ENCODE measurements at places on chromosomes 7 and 10.

DNA sequence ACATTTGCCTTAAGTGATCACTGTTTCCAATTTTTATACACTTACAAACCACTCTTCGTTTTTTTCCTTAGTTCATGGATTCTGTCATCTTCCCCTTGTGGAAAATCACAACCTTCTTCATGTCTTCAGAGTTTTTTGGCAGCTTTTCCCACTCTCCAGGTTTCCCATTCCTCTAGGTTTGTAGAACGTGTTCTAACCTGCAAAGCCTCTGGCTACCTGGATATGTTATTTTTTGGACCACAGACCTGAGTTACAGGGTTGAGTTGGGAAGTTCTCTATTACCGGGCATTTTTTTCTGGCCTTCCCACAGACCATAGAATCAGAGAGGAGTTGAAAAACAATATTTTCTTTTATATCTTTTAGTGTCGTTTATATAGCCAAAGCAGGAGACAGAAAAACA is 30.2 kb downstream of the NRG3 start:
- DNase-seq, result no peak

DNA sequence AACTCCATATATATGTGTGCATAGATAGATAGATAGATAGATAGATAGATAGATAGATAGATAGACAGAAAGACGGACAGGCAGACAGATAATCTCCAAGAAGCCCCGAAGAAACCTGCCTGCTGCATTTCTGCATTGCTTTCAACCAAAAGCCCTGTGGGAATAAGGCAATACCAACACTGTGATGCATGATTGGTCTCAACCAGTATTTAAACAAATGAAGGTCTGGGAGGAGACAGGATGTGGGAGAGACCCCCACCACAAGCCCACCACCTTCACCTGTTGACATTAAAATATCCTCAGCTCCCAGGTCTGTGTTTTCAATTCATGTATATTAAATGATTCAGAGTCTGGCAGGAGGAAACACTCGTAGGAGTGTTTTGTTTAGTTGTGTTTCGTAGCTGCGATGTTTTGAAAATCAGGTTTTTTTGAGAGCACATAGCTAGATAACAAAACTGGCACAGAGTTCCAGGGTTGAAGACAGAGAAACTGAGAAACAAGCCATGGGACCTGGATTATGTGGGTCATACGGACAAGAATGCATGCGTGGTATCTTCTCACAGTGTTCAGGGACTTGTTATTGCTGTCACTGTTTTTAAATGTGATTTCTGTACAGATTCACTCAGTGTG is 200.7 kb upstream of the AHR start:
- DNase-seq, result no peak

GRCh38 chr10:103663802-103664201 is 170.3 kb downstream of the NEURL1 start:
- no peak for DNase-seq

- no peak for DNase-seq
These were observed 206.5 kb upstream of the PPP2R2D start for GRCh38 chr10:131694168-131694780.

DNA sequence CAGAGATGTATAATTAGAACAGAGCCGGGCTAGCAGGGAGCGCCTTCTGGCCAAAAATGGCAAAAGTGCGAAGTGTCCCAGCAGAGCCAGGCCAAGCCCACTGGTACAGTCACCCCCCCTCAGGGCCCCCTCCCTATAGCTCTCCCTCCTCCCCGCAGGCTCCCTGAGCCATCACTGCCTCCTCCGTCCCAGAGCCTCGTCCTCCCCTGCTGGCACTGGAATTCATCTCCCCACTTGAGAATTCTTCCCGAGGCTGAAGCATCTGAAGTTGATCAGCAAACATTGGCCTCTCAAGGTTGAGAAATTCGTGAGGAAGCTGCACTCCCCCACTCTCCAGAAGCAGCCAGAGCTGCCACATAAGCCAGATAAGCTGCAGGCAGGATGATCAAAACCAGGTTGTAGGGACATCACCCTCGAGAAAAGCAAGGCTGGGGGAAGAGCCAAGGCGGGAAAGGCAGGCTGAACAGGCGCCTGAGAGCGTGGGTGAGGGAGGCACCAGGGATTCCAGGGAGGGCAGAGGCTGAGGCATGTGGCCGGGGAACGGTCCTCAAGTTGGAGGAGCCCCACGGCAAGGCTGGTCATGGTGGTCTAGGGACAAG is 23.4 kb downstream of the CAMK2G start:
- no peak for DNase-seq

DNA sequence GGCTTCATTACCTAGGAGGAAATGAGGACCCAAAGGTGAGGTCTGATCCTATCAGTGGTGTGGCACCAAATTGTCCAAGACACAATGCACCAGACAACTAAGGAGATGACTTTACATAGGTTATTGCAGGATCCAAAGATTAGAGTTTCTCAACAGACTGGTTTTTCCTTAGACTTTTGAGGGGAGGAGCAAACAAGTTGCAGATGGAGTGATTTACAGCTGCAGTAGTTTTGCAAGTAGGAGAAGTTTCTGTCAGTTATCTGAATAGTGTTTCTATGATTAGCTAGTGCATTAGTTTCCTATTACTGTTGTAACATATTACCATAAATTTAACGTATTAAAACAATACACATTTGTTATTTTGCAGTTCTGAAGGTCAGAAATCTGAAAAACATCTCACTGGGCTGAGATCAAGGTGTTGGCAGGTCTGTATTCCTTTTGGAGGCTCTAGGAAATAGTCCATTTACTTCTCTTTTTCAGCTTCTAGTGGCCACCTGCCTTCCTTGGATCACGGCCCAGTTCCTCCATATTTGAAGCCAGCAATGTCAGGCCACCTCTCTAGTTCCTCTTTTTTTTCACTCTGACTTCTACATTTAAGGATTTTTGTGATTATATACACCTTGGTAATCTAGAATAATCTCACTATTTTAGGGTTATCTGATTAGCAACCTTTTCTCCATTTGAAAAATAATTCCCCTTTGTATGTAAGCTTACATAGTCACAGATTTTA is 994.9 kb downstream of the REEP3 start:
- DNase-seq, result no peak

GRCh38 chr10:117762126-117762818 is 219.7 kb downstream of the EMX2 start:
- no peak for DNase-seq

DNA sequence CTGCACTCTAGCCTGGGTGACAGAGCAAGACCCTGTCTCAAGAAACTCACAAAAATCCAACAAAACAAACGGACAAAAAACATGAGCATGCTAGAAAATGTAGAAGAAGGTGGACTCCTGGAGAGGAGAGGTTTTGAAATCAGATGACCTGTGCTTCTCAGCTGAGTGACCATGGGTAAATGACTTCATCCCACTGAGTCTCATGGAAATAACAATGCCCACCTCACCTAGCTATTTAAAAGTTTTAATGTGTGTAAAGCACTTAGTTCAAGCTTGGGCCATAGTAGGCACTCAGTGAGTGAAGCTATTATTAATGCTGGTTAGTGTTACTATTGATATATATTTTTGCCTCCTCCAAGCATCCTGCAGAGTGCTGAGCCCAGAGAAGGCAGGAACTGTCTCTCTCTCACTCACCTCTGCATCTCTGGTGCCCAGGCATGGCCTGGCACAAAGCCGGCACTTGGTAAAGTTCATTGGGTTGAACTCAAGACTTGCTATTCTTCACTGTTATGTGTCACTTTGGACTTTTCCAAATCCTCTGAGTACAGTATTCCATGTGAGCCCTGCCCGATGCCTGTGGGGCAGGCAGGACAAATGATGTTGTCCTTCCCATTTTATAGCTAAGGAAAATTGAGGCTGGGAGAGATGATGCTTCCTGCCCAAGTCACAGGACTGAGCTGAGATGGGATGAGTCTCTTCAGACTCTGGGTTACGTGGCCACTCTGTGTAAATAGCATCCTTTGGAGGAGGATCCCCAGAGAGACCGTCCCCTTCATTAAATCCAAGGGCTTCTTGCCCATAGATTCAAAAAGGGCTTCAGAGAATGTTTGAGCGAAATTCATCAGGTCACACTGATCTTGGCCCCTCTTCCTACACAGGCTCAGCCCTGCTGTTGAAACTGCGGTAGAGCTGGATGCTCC is 81.4 kb upstream of the EMX2 start:
- DNase-seq, result no peak

DNA sequence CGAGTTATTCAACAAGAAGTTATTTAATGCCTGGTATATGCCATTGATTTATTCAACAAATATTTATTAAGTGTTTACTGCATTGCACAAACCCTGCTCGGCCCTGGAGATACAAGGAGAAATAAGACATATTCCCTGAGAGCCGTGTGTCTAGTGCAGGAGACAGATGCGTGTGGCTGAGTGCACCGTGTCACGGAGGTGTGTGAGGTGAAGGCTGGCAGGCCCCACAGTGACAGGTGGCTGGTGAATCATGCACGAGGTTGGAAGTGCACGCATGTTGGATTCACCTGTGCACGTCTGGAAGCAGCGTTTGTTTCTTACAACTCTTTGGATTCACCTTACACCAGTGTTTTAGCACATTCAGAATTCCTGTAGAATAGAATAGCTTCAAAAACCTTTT is 136.6 kb upstream of the SHH start:
- no peak for DNase-seq

- no peak for DNase-seq
These were observed 53.8 kb upstream of the CPXM2 start for GRCh38 chr10:123945325-123945920.

DNA sequence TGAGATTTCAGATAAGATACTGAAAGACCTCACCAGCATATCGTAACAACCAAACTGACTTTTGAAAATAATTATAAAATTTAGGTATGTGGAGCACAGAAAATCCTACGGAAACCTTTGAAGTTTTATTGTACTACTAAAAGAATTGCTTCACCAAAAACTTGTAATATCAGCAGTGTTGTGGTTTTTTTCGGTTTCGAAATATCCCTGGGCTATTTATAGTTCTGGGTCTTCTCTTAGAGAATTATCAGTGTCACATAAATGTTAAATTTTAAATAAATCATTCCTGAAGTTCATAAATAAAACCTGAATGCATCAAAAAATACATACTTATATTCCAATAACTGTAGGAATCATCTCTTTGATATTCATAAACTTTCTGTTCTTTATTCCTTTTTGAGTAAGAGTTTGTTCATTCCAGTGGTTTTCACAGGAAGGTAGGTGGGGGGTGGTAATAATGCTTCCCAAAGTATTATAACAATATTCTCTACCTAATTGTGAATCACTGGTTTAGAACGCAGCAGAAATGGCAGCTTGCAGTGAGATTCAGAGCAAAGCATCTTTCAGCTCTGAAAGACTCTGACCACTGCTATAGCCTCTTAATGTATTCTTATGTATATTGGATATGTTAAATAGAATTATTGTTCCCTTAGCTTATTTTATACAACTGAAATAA is 60.2 kb downstream of the ZNF277 start:
- no peak for DNase-seq

DNA sequence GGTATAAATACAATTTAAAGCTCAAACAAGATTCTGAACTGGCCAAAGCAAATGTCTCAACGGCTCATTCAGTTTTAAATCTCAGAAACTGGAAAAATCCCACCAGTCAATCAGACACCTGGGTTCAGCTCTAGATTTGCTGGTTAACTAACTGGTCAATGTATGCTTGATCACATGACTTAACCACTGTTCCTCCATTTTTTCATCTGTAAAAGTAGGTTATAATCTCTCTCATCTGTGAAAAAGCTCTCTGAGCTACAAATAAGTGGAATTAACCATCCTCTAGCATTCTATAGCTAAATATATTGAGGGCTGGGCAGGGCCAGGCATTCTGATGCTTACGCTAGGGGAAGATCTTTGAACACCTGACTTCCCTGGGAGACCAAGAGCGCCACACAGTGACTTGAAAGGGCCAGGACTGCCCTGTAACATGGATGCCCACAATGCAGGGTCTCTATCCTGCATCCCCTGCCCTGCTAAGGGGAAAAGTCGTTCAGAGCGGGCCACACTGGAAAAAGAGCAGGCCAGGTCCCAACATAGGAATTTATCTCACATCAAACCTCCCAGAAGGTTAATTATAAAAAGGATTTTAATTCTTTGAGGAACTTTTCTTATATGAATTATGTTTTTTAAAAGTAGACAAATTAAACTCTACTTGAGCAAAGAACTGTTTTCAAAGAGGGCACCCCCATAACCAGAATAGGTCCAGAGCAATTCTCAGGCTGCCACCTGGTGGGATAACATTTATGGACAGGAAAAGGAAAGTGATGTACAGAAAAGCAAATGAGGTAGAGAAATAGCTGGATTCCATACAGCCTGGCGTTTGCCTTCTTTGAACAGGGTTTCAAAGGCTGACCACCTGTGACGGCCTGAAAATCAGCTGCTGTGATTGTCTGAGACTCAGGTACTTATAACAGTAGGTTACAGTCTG is 1.8 kb downstream of the RP9 start:
- no peak for DNase-seq

DNA sequence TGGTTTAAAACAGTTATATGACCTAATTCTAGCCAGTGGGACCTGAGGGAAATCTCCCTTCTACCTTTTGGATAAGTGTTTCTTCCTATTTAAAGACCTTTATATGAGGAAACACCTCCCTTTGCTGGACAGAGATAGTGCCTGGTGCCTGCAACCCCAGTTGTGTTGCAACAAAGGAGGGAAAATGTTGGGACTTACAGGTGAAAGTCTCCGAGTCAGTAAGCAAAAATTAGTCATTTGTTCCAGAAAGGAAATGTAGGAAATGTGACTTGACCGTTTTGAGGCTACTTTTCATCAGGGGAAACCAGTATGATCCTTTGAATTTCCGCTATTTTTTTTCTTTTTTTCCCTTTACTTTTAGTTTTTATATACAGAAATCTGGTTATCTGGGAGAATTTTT is 165.5 kb downstream of the DKK1 start:
- no peak for DNase-seq

- DNase-seq, result no peak
These were observed 35.0 kb upstream of the GIMAP8 start for GRCh38 chr7:150415161-150416153.

- no peak for DNase-seq
These were observed 534 bp upstream of the ACBD5 start for GRCh38 chr10:27241010-27241651.

DNA sequence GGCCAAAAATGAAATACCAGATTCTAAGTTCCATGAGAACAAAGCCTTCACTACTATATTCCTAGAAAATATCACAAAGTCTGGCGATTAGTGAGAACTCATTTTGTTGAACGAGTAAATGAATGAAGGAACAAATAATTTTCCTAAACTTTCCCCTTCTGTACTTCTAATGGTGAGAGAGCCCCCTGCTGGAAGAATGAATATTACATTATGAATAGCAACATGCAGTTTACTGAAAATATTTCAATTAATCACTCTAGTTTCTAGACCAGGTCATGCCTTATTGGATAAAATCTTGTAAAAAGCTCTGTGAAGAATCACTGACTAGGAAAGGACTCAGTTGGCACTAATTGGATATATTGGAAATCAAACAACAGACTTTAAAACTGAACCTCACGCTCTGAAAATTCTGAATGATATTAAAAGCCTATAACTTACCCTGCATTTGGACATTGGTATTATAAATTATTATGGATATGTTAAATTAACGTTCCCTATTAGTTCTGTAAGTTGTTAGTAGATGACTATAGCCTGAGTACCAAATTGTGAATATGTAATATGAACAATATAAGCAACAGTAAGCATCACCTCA is 32.4 kb upstream of the MTPN start:
- DNase-seq, result no peak

All from stimulated activated CD8-positive, alpha-beta memory T cell treated with anti-CD3 and anti-CD28 coated beads, Interleukin-7, amount 100 ng/mL, for 1 hour (primary cell).